ENCODE measurements at places on chromosomes 1 and 21. TPM values are rescaled to one million over a fixed set of nuclear protein-coding genes. Genes with fewer than 3 reads are reported as not detected.
A peak's percentile ranks its signal among the peaks of the same experiment; 100 is the strongest.

DNA sequence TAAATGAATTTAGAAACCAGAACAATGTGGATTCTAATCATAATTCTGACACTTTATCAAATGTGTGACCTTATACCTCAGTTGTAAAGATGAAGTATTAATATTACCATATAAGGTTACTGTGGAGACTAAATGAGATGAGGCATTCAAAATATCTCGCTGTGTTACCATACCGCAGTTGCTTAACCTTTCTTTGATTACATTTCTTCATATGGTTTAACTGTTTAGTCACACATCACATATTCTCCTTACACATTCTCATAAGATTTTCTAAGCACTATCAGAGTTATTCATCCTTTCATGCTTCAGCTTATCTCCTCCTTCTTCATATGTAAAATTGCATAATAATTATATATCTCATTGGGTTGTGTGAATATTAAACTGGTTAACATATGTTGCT, 88.9 kb downstream of the LRRC53 start:
- DNase-seq: no peak

- no peak for DNase-seq
These were observed 7.3 kb upstream of the TINAGL1 start for GRCh38 chr1:31568895-31569595.

- no peak for DNase-seq
These were observed 4.4 kb downstream of the NHLH1 start for GRCh38 chr1:160371346-160371631.

- DNase-seq: peak; percentile 76
These were observed 55.0 kb downstream of the WNT9A start for GRCh38 chr1:227892489-227893299.

DNA sequence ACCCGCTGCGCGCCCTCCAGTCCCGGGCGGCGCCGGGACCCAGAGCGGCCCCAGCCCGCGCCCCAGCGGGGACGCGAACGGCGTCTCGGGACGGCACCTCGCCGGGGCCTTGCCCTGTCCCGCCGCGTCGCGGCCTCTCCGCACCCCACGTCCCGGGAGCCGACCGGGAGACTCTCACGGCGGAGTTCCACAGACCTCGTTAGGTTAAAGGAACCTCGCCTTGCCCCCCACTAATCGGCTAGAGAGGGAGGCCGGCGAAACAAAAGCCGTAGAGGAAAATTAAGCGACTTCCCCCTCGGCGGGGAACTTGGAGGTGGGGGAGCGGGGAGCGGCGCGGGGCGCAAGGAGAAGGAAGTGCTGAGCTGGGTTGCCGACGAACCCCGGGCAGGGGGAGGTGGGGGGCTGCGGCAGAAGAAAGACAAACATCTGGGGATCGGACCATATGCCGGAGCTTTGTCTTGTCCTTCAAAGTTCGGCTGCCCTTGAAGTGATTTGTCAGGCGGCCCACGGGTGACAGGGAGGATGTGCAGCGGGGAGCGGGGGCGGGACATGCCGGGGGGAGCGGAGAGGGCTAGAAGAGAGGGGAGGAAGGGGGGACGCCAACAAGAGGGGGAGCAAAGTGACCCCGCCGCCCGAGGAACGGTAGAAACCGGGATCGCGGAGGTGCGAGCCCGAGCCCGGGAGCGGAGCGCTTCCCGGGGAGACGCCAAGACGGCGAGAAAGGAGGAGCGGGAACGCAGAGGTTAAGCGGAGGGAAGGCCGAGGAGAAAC, 120.0 kb upstream of the RRP15 start:
- DNase-seq: no peak

- DNase-seq: no peak
These were observed 136.6 kb downstream of the PROX1 start for GRCh38 chr1:214124281-214124805.

Gene TRMT1L
- 32.7 TPM for total RNA-seq
